AG04450 (cell line): ENCODE measurements at places on chromosomes 1 and 21.

DNA sequence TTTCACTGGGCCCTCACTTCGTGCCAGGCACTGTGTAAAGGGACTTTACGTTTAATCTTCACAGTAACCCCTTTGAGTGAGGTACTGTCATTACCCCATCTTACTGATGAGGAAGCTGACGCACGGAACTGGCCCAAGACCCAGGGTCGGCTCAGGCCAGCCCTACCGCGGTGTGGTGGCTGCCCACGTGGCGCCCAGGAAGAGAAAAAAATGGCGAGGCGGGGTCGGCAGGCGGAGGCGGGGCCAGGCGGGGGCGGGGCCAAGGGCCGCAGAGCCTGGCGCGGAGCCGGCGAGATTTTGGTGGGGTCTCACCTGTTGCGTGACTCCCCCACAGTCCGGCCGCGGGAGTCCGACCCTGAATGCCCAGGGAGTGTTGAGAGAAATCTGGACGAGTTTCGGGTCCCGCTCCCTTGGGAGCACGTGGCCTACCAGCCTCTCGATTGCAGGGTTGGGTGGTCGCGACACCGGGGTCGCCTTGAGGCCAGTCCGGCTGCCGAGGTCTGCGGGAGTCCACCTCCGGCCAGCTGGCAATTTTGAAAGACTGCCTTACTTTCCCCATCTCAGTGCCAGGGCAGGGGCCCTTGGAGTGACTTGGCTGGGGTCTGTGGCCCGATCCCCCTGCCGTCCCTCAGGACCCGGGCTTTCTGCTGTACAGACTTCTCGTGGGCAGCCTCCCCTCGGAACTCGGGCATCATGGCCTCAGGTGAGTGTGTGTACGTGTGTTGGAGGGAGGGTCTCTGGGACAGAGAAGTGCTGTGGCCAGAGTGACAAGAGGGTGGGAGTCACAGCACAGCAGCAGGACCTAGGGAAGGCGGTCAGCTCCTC is at the start of the genes AMPD2 and GNAT2:
Gene AMPD2, plus strand, starts transcription at position 262 of the 825 bp plus-strand sequence. CDS start 1,339 bp downstream, outside the sequence.
Gene GNAT2, minus strand, starts transcription at position 41 of the 825 bp plus-strand sequence. CDS start 6,746 bp downstream, outside the sequence.
- DNase-seq: peak; percentile 59

DNA sequence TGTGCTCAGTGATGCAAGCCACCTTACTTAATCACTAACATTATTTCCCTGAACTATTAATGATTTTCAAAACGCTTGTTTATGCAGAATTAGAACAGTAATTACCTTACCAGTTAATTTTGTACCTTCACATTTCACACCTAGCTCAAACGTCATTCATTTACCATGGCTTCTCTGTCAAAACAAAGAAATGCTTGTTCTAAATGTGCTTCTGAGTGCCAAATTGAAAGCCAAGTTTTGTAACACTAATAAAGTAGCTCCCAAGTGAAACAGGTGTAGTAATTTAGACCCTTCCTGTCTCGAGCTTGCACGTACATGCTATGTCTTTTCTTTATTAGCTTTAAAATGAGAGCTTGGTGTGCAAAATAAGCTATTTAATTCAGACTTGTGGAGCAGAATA is 533.7 kb upstream of the PKN2 start:
- DNase-seq: no peak

GRCh38 chr1:157641177-157641576 is 43.3 kb upstream of the FCRL4 start:
- DNase-seq: no peak

GRCh38 chr1:43881415-43881814 is 52.2 kb upstream of the ARTN start:
- no peak for DNase-seq

GRCh38 chr1:156510709-156511108 is 10.1 kb upstream of the MEF2D start:
- DNase-seq: peak; percentile 61

GRCh38 chr1:60052601-60053000 is 21.0 kb downstream of the C1orf87 start:
- no peak for DNase-seq

DNA sequence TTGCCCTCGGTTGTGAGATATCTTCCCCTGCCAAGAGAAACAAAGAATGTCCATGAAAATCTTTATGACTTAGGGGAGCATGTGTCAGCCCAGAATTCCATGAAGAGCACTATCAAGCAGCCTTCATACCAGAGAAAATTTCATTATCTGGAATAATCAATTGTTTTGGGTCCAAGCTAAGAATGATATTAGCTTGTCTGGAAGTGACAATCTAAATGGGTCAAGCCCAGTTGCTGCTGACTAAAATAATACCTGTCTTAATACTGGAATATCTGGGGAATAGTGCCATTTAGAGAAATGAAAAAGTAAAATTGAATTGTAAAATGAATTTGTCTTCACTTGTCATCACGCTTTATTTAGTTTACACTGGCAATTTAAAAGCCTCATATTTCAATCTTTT is 407.4 kb downstream of the PLA2G4A start:
- DNase-seq: no peak

DNA sequence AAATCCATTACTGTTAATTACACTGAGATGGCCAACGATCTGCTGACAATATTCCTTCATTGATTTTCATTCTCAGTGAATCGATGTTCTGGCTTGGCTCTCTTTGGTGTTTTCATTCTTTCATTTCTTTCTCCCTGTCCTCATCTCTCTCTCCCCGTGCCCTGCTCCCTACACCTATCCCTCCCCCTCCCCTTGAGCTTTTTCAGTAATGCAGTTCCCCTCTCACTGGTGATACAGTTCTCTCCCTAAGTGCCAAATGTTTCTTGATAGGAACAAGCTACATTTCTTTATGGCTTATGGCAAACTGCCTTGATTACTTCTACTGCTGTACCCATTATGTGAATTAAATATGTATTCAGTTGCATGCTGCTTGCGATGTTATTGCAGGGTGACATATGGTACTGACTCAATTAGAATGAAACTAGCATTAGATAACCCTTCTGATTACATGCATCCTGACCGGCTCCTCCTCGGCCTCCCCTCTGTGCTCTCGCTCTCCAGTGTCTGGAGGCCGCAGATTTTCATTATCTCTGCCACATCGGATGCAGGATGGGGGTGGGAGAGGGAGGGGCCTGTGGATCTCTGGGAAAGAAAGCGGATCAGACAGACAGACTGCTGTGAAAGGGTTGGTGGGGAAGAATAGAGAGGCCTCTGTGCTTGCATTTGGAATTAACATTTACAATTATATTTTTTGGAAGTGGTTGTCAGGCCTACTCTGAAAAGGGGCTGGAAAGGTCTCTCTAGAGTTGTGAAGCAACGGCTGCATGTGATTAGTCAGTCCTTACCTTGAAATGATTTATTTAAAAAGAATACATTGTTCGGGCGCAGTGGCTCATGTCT is 130.9 kb downstream of the PBX1 start:
- DNase-seq: no peak

GRCh38 chr1:202214089-202214843 is 20.7 kb downstream of the LGR6 start:
- DNase-seq: no peak

- peak; percentile 47 for DNase-seq
Measured at GRCh38 chr1:201042779-201043461, 19.4 kb upstream of the KIF21B start.

- no peak for DNase-seq
Measured at GRCh38 chr1:107877092-107877491, 87.9 kb downstream of the VAV3 start.

DNA sequence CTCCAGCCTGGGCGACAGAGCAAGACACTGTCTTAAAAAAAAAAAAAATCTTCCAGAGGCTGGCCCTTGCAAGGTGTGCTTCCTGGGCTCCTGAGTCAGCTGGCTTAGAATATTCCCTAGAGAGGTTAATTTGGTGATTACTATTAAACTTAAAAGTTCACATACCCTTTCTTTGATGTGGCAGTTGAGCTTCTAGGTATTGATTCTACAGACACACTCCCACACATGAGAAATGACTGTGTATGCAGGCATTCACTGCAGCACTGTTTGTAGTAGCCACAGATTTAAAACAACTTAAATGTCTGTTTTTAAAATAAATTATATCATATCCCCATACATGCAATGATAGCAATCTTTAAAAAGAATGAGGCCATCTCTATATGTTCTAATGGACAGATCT is 93.4 kb downstream of the GDAP2 start:
- DNase-seq: no peak

DNA sequence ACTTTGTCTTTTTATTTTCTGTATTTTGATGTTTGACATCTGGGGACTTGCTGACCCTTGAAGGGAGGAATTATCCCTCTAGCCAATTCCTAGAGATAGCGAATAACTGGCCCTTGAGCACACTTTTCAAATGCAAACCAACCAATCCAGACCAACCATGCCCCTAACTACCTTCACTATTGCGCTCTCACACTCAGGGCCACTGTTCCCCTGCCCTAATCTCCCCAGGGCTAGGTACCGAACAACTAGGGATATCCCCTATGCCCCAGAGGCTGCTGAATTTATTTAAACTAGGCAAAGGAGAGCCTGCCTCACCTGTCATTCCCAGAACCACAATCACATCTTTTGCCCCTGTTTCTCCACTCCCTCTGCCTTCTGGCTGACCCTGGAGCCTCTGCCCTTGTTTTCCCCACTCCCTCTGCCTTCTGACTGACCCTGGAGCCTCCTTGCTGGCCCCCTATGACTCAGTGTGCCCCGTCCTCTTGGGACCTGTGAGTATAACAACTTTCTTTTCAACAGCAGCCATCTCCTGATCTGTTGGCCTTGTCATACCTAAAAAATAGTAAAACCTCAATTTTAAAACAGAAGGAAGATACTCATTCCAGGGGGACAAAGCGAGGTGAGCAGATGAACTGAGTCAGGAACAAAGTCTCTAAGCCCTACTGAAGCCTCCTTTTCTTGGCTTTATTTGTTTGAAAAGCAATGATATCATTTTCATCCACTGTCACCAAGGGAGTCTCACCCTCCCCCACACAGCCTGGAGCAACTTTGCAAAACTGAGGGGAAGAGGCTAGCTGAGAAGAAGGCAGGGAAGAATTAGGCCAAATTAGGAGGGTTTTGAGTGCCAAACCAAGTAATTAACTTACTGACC is 115.5 kb downstream of the NMNAT2 start:
- no peak for DNase-seq

GRCh38 chr1:22393587-22393986 is 58.1 kb upstream of the ZBTB40 start:
- no peak for DNase-seq

DNA sequence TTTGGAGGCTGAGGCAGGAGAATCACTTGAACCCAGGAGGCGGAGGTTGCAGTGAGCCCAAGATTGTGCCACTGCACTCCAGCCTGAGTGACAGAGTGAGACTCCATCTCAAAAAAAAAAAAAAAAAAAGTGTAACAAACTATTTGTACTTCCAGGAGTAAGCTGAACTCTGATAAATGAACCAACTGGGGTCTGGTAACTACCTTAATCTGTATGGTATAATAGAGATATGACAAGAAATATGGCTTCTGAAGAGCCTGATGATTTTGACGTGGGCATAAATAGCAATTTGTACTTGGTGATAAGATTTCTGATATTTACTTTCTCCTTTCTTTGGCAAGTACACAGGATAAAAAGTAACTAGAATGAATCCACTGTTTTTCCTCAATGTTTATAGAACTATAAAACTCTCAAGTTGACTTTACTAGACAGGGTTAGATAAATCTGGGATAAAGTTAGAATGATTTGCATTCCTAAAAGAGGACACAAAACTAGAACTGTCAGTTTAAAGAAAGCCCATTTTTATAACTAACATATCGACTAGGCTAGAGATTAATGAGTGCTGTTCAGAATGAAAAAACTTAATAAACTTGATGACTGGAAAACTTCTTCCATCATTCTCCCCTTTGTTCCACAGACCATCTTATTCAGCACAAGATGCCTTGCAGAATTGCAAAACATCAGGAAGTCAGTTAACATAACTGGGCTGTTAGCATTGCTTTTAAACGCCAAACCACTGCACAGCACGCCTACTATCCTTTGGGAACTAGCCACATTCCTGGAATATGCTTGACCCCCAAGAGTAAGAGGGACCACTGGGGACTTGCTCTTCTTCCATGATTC is 51.5 kb upstream of the EDARADD start:
- DNase-seq: no peak

GRCh38 chr1:212531796-212532195 is 76.8 kb upstream of the ATF3 start:
- no peak for DNase-seq

DNA sequence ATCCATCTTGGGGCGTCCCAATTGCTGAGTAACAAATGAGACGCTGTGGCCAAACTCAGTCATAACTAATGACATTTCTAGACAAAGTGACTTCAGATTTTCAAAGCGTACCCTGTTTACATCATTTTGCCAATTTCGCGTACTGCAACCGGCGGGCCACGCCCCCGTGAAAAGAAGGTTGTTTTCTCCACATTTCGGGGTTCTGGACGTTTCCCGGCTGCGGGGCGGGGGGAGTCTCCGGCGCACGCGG is 282 bp upstream of the SOD1 start:
- no peak for DNase-seq

- no peak for DNase-seq
Measured at GRCh38 chr1:235351441-235351840, 15.8 kb upstream of the TBCE start.

GRCh38 chr1:187956975-187957374 is 1128.2 kb downstream of the PLA2G4A start:
- DNase-seq: no peak

- DNase-seq: no peak
Measured at GRCh38 chr1:228835911-228836310, 100.6 kb downstream of the RHOU start.

- no peak for DNase-seq
Measured at GRCh38 chr1:115717541-115717940, 51.0 kb downstream of the CASQ2 start.

DNA sequence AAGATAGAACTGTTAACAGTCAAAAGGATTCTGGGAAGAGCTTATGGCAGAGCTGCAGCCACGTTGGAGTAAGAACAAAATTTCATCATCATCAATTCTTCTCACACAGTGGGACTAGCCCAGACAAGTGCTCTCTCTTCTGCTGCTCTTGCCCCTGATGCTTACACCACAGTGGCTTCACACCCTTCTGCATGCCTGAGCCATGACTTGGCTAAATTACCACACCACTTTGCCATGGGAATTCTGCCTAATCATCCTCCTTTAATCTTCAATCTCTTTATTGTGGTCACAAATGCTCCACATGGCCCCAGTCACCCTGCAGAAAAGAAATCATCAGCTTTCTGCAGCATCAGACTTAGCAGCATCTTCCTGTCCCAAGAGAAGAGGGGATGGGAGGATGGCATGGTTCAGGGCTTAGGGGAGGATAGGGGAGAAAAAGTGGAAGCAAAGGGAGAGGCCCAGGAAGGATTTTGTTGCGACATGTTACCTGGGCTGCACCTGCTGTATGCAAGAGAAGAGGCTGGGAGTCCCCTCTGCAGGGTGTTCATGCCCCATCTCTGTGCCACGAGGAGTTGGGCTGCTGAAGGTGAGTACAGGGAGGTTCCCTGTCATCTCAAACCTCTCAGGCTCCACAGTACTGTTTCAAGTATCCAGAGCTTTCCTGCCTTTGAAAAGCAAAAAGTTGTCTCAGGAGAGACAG is 9.0 kb upstream of the RPTN start:
- DNase-seq: no peak
